SW480 (cell line): ENCODE measurements at places on chromosomes 11 and 22.

DNA sequence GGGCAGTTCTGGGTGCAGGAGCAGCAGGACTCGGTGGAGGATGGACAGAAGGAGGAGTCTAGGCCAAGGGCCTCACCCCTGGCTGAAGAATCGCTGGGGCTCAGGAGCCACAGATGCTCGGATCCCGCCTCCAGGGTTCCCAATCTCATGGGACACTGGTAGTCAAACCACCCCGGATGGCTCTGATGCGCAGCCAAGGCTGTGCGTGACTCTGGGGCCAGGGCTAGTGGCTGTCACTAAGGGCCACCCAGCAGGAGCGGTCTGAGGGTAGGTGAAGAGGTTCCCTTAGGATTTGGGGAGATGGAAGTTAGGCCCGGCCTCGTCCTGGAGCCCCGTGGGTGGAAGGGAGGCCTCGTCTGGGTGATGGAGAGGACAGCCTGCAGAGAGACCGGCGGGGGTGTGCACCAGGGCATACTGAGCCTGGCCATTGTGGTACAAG is 300.6 kb downstream of the TBC1D22A start:
- no peak for DNase-seq

GRCh38 chr11:97607291-97608000 is 1217.6 kb downstream of the JRKL start:
- DNase-seq, result no peak

GRCh38 chr11:113470233-113470632 is 5.0 kb downstream of the DRD2 start:
- DNase-seq, result no peak

- no peak for DNase-seq
Measured at GRCh38 chr11:47163193-47163592, 13.5 kb downstream of the ARFGAP2 start.

DNA sequence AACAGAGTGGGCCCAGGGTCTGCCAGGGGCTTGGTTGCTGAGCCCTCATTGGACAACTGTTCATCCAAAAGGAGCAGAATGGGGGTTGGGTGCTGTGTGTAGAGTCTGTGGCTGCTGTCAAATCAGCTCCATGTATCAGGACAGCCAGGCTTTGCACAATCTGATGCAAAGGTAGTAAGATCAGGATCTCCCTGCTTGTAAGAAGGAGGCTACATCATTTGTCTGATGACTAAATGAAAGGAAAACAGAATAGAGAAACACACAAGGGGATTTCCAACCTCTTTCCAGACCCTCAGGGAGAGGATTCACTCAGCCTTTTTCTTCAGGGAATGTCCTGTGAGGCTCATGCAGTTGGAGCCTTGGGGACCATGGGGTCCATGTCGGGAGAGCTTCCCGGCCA is 7.2 kb downstream of the MICAL2 start:
- no peak for DNase-seq

- DNase-seq, result no peak
Measured at GRCh38 chr11:44598831-44599230, 33.4 kb downstream of the CD82 start.

- no peak for DNase-seq
Measured at GRCh38 chr22:49774499-49775151, 53.0 kb downstream of the BRD1 start.

- DNase-seq, result no peak
Measured at GRCh38 chr11:21727102-21727501, 465.8 kb upstream of the ANO5 start.

GRCh38 chr22:43475549-43476076 is 63.8 kb downstream of the MPPED1 start:
- no peak for DNase-seq

GRCh38 chr11:65043881-65044501 is 3.0 kb downstream of the SAC3D1 start:
- DNase-seq, result no peak

- DNase-seq, result no peak
Measured at GRCh38 chr11:85589373-85589772, 37.8 kb downstream of the DLG2 start.

DNA sequence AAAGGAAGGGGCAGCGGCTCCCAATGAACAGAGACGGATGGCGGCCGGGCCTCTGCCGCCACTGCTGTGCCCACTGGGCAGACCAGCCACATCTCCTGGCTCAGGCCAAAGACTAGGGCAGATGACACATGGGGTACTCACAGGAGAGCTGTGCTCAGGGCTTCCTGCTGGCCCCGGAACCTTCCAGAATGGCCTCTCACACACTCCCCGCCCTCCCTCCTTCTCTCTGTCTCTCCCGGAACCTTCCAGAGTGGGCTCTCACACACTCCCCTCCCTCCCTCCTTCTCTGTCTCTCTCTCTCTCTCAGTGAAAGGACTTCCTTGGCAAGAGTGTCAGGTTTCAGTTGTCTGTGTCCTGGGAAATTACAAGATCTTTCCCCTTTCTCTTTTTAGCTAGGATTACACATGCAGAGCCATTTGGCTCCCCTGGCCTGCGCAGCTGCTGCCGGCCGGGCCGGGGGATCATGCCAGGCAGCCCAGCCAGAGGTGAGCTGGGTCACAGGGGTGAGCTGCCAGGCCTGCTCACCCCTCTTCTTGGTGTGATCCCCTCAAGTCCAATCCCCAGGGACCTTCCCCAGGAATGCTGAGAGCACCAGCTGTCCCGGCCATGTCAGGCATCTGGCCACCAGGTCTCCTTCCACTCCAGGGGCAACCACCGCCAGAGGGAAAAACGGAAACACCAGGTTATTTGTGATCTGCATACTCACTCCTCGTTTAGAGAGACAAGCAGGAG is 45.3 kb upstream of the ADA2 start:
- no peak for DNase-seq

GRCh38 chr11:73862986-73863385 is 13.7 kb downstream of the COA4 start:
- no peak for DNase-seq
